Fibroblast of the aortic adventitia (primary cell): ENCODE measurements at places on chromosomes 13 and 19. TPM values are rescaled to one million over a fixed set of nuclear protein-coding genes. Genes with fewer than 3 reads are reported as not detected.

GRCh38 chr19:4295972-4296771, 6.0 kb downstream of the TMIGD2 start:
- DNase-seq = no peak

- no peak for DNase-seq
These were observed 9.9 kb upstream of the RCBTB2 start for GRCh38 chr13:48542581-48543341.

- DNase-seq = no peak
These were observed 136.1 kb upstream of the IRS2 start for GRCh38 chr13:109922518-109922917.

DNA sequence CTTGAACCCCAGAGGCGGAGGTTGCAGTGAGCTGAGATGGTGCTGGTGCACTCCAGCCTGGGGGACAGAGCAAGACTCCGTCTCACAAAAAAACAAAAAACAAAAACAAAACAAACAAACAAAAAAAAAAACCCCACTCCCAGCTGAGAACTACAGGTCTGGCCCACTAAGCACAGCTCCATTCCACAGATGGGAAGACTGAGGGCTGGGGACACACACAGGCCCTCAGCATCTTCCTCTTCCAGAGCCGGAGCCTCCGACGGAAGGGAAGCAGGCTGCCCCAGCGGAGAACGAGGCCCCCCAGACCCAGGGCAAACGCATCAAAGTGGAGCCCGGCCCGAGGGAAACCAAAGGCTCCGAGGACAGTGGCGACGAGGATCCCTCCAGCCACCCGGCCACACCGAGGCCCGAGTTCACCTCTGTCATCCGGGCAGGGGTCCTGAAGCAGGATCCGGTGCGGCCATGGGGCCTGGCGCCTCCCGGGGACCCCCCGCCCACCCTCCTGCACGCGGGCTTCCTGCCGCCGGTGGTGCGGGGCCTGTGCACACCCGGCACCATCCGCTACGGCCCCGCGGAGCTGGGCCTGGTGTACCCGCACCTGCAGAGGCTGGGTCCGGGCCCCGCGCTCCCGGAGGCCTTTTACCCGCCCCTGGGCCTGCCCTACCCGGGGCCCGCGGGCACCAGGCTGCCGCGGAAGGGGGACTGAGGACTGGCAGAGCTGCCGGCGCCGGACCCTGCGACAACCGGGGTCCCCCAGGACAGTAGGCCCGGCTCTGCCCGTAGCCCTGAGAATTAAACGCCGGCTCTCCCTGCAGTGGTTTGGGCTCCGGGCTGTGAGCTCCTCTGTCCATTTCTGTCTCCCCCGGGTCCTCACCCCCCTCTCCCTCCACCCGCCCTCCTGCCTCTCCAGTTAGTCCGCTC, 3.2 kb downstream of the TMEM160 start:
- no peak for DNase-seq

Gene ELSPBP1
- not detected in 2 replicates for total RNA-seq

Gene SCN1B
- 7.0 and 12.1 TPM in 2 replicates for total RNA-seq

Gene WBP4
- total RNA-seq = 7.8 and 10.5 TPM in 2 replicates

Gene TEKTIP1
- total RNA-seq = not detected in 2 replicates
